ENCODE measurements at places on chromosomes 3 and 15.

- DNase-seq, result no peak
These were observed 309.6 kb upstream of the KCNH8 start for GRCh38 chr3:18838758-18839157.

DNA sequence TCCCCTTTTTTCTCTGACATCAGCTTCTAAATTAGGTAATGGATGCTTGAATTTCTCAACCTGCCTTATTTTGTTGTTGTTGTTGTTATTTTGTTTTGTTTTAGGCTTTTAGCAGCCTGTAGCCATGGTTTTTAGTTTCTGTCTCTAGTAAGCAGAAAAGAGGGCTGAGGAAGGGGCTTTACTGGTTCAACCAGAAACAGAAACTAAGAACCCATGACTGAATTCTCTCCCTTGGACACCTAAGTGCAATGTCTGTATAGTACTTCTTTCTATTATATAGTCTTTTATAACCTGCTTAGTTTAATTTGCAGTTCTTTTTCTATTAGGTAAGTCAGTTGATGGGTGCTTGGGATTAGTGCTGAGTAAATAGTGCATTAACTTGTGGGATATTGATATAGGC is 129.0 kb downstream of the BBX start:
- DNase-seq, result no peak

- no peak for DNase-seq
These were observed 19.5 kb downstream of the EIF4E3 start for GRCh38 chr3:71705681-71706080.

GRCh38 chr3:69240651-69241568 is 118.5 kb upstream of the LMOD3 start:
- DNase-seq, result no peak

- DNase-seq, result no peak
These were observed 15.2 kb downstream of the SLTM start for GRCh38 chr15:58918239-58918638.

- peak; percentile 13 for DNase-seq
These were observed 41.8 kb downstream of the EPHB3 start for GRCh38 chr3:184603151-184604030.

DNA sequence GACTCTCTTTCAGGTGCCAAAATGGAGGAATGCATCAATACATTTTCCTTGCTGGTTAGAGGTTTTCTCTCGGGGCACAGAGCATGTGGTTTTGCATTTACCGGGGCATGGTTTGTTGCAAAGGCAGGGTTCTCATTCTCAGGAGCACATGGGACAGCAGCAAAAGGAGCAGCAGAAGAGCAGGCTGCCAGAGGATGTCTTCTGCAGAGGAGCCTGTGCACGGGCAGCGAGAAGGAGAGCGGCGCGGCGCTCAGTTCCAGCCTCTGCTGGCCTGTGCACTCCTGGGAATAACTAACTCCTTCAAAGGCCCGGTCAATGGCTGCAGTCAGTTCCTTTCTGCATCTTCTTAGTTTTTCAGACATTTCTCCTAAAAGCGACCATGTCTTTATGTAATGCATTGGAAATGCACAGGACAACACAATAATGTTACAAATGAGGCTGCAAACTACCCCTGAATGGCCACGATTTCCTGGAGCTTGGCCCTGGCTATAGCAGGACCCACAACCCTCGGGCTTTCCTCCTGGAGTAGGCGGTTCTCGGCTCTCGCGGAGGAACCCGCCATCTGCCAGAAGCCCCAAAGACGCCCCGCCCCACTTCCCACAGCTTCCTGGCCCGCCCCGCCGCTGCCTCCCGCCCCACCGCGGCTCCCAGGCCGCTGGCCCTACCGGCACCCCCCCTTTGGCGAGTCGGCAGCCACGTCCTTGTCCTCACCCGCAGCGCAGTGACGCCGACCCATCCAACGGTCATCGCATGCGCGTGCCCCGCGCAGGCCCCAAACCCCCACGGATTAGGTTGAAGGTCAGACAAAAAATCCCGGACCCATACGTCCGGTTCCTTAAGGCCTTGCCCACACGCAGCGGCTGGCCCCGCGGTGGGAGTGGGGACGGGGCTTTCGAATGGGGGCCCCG is at the start of gene C3orf62:
C3orf62 (minus strand) TSS at position 758 of the 908 bp plus-strand sequence; CDS start at position 398, 360 bp downstream.
- DNase-seq, result peak; percentile 87

GRCh38 chr15:31261266-31262142 is 65.1 kb upstream of the KLF13 start:
- no peak for DNase-seq

DNA sequence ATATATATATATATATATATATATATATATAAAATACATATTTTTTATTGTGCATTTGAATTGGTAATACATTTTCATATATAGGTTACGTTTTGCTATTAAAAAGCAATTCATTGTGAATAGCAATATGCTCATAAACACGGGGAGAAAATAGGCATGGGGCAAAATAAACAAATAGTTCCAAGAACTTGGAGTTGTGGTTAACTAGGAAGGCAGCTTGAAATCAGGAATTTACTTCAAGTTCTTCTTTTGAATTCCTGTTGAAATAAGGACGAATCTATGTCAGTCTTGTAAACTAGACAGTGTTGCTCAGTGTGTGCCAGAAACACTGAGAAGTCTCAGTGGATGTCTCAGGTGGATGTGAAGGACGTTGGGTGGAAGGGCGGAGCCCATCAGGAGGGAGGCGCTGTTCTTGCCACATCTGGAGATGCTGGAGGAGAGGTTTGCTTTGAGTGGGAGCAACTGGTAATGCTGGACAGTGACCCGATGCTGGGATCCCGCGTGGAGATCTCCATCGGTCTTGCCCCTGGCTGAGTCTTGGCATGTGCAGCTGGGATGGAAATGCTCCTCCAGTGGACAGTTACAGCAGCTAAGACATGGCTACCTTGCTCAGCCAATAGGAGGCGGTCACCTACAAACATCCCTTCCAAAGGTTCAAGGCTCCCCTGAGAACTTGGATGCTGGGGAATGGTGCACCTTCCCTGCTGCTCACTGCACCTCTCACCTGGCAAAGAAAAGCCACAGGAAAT is 2.5 kb downstream of the IL16 start:
- DNase-seq, result peak; percentile 48

DNA sequence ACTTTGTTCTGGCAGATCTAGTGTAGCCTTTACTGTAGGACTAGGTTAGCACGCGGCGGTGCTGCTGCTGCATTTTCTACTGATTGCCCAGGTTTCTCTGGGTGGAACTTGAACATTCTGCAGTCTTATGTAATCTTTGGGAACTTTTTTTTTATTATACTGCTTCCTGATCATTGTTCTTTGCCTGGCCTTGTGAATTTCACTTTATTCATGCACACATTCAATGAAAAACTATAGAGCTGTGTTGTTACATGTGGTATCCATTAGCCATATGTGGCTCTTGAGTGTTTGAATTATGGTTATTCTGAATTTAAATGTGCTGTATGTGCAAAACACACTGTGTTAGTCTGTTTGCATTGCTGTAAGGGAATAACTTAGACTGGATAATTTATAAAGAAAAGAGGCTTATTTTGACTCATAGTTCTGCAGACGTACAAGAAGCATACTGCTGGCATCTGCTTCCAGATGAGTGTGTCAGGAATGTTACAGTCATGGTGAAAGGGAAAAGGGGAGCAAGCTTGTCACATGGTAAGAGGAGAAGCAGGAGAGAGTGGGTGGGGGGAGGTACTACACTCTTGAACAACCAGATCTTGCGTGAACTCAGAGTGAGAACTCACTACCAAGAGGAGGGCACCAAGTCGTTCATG is 26.5 kb downstream of the MEF2A start:
- DNase-seq, result peak; percentile 69

- no peak for DNase-seq
These were observed 37.6 kb downstream of the ERICH6 start for GRCh38 chr3:150666167-150666566.

- no peak for DNase-seq
These were observed 116.0 kb upstream of the RBMS3 start for GRCh38 chr3:29164825-29165224.

- no peak for DNase-seq
These were observed 60.2 kb downstream of the AMOTL2 start for GRCh38 chr3:134313847-134314587.

DNA sequence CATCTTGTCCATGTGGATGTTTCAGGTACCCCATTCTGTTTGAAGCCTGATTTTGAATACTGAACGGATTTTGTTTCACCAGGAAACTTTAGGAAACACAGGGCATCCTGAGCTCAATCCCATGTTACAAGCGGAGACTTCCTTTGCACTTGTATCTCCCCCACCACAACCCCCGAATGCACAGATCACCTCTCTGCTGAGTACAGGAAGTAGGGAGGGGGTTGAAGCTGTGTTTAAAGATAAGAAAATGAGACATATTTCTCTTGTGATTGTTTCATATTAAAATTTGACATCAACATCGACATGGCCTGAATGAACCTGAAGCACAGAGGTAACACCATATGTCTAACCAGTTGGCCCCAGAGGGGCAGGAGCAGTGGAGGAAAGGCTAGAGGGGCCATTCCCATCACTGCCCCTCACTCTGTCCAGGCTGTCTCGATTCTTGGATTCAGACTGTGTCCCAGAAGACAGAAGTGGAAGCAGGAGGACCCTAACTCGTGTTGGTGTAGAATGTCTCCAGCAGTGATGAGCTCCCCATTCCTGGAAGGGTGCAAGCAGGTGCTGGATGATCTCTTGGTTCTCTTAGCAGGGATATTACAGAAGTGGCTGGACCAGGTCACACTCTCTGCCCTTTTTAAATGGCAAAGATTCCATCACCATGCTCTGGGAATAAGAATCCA is 59.6 kb upstream of the IQSEC1 start:
- DNase-seq, result no peak

GRCh38 chr3:194064380-194065332 is 71.3 kb upstream of the HES1 start:
- no peak for DNase-seq

GRCh38 chr3:108114423-108115065 is 23.7 kb upstream of the CD47 start:
- no peak for DNase-seq

- no peak for DNase-seq
These were observed 54.0 kb upstream of the MYZAP start for GRCh38 chr15:57537488-57538264.

- peak; percentile 65 for DNase-seq
These were observed 45.2 kb downstream of the ZNF385D start for GRCh38 chr3:21705769-21706168.

DNA sequence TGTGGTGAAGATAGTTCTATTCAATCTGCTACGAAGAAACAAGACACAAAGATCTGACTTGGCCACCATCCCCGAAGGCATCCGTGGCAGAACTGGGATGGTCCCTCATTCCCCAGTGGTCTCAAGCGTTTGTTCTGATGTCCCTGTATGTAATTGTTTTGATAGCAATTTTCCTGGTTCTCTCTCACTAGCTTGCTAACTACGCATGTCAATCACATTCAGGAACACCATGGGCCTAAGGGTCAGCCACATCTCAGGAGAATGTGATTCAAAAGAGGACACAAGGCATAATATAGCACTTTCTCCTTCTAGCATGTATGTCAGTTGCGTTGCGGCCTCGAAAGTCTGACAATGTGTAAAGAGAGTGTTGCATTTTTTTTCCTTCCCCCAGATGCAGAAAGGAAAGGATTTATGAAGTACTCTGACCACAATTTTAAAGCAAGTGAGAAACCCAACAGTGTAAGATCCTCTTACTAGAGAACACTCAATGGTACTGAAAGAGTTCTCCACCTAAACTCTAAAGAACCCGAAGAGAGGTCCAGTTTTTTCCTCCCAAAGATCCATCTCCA is 32.0 kb upstream of the TCF12 start:
- DNase-seq, result no peak

- no peak for DNase-seq
These were observed 21.6 kb upstream of the TASOR start for GRCh38 chr3:56704706-56705105.

GRCh38 chr15:33084661-33085060 is 109.9 kb downstream of the FMN1 start:
- DNase-seq, result no peak

DNA sequence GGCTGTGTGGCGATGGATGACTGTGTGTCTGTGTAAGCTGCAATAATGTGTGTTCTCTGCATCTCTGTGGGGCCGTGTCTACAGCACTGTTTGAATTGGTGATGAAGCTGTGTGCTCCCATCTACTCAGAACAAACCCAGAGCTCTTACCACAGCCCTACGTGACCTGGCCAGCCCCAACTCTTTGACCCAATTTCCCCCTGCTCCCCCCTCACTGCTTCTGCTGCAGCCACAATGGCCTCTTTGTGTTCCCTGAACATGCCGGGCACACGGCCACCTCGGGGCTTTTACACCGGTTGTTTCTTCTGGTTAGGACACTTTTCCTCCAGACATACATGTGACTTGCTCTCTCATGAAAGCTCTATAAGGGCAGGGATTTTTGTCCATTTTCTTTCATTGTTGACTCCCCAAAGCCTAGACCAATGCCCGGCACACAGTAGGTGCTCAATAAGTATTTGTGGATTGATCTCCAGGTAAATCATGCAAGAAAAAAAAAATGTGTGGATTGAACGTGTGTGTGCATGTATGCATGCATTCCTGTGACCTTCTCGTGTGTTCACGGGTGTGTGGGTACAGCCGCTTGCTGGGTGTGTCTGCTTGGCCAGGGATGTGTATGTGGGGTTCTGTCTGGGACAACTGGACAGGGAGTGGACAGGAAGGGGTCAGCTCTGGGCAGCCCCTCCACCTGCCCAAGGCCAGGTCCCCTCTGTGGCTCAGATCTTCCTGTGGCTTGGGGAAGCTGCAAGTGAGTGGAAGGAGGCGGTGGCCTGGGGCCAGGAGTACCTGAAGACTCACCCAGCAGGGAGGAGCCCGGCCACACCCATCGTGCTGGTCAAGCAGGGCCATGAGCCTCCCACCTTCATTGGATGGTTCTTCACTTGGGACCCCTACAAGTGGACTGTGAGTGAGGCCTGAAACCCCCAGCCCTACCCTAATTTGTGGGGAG is 14.8 kb downstream of the VILL start:
- DNase-seq, result no peak

- peak; percentile 84 for DNase-seq
These were observed 19.5 kb downstream of the SETMAR start for GRCh38 chr3:4322635-4323034.

- DNase-seq, result no peak
These were observed 7.9 kb downstream of the RPL14 start for GRCh38 chr3:40465111-40465407.

- DNase-seq, result no peak
These were observed 111.2 kb upstream of the RGMA start for GRCh38 chr15:93200081-93200836.

- no peak for DNase-seq
These were observed 96.6 kb downstream of the LRIG1 start for GRCh38 chr3:66404197-66404596.

- DNase-seq, result no peak
These were observed 83.9 kb downstream of the HHLA2 start for GRCh38 chr3:108380128-108380795.
